ENCODE measurements at places on chromosomes 3 and 15.
A peak's percentile ranks its signal among the peaks of the same experiment; 100 is the strongest.

DNA sequence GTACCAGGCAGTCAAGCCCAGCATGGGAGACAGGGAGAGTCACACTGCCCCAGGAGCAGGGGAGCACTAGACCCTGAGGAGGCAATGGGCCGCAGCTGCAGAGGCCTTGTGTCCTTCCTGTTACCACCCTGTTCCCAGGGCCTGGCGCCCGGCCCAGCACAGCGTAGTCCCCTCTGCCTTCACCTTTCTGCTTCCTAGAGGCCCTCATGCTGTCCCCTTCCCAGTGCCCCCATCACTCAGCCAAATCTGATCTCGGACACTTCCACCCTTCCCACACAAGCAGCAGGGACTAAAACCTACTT is 6.9 kb upstream of the TBC1D2B start:
- DNase-seq, result no peak

GRCh38 chr15:99635145-99635544 is 69.4 kb downstream of the MEF2A start:
- no peak for DNase-seq

DNA sequence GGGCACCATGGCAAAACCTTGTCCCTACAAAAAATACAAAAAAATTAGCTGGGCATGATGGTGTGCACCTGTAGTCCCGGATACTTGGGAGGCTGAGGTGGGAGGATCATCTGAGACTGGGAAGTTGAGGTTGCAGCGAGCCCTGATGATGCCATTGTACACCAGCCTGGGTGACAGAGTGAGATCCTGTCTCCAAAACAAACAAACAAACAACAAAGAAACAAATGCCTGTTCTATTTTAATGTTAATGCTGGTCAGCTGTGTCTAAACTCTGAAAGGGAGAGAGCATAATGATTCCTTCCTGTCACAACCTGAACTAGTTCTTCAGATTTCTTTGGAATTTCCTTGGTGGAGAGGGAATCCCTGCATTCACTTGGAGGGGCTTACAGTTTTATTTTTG is 413.0 kb upstream of the TBL1XR1 start:
- DNase-seq, result no peak

- no peak for DNase-seq
Observed at GRCh38 chr3:149828390-149828789, 15.4 kb downstream of the RNF13 start.

GRCh38 chr3:99669879-99670555 is 31.6 kb downstream of the COL8A1 start:
- DNase-seq, result no peak

DNA sequence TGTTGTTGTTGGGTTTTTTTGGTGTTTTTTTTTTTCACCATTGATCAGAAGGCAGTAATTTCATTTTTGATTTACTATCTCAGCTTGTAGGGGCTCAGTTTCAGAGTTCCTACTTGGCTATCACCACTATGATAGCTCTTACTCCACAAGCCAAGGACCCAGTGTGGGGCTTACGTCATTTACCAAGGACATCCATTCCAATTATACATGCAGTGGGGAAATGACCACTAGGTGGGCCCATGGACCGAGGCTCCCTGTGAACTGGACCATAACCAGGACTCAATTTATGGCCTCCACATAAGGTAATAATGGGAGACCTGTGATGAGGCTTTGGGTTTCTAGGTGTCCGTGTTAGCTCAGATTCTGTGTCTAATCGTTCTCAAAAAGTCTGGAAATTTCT is 67.5 kb upstream of the CACNA1D start:
- DNase-seq, result no peak

- peak; percentile 89 for DNase-seq
Observed at GRCh38 chr3:75294124-75294523, 370.0 kb upstream of the FRG2C start.

- DNase-seq, result no peak
Observed at GRCh38 chr3:101533603-101533968, 20.6 kb upstream of the SENP7 start.

- no peak for DNase-seq
Observed at GRCh38 chr3:67706934-67707333, 52.5 kb upstream of the SUCLG2 start.

DNA sequence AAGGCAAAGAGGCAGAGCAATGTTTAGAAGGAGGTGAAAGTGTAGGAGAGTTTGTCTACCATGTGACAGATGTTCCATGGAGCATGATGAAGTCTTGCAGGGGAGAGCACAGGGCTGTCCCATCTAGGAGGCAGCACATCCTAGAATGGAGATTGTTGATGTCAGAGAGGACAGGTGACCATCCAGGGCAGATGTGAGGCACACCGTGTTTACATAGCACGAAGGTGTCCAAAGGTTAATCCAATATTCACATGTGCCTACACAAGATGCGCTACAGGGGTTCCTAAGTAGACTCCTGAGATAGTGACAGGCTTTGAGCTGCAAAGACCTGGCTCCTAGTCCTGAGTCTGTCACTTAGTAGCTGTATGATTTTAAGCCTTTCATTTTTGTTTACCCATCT is 219.3 kb upstream of the SLCO3A1 start:
- peak; percentile 26 for DNase-seq

GRCh38 chr15:80596521-80596976 is 98.6 kb upstream of the ABHD17C start:
- DNase-seq, result no peak

DNA sequence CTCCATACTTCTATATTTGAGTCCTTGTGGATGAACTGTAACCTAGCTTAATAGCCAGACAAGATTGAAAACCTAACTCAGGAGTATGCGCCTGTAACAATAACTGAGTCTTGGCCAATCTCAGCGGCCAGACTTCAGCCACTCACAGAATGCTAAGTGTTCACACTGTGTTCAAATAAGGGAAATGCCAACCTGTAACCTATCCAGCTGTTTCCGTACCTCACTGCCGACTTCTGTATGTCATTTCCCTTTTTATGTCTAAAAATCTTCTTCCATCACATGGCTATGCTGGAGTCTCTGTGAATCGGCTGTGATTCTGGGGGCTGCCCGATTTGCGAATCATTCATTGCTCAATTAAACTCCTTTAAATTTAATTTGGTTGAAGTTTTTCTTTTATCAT is 169.2 kb downstream of the NFKBIZ start:
- DNase-seq, result no peak

- DNase-seq, result no peak
Observed at GRCh38 chr3:57956119-57956832, 51.9 kb upstream of the FLNB start.

DNA sequence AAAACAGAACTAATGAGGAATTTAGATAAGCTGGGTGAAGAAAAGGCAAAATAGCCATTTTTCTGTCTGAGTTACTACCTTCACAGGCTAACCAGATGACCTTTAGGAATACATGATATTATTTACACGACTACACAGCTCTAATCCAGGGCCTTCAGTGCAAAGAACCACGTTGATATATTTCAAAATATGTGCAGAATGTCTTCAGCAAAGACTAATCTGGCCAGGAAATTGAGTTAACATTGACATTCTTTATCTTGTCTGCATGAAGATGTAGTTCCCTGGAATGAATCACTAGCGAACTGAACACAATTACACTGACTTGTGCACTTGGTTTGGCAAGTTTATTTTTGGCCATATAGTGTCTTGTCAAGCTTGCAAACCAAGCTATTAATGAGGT is 41.5 kb downstream of the PDHB start:
- DNase-seq, result no peak

GRCh38 chr15:99536422-99537040 is 29.3 kb upstream of the MEF2A start:
- DNase-seq, result no peak

DNA sequence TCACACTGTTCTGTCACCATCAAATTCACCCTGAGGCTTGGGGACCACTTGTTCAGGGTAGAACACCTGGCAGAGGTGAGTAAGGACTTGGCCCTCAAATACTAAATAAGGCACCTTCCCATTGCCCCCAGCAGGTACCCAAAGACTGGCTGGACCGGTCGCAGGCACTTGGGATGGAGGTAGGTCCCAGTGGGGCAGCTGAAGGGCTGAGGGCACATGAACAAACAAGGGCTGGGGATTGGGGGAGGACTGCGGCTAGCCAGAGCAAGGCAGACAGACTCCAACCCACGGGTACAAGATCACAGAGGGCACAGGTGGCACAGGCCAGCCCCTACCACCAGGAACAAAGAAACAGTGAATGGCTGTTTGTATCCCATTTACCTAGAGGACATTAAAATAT is 1.9 kb downstream of the MRPS25 start:
- DNase-seq, result no peak

- DNase-seq, result peak; percentile 53
Observed at GRCh38 chr3:40845916-40846315, 321.2 kb downstream of the ZNF621 start.

- DNase-seq, result no peak
Observed at GRCh38 chr15:63915873-63916771, 82.4 kb upstream of the HERC1 start.

- DNase-seq, result peak; percentile 45
Observed at GRCh38 chr3:7733933-7734332, 767.7 kb upstream of the LMCD1 start.

DNA sequence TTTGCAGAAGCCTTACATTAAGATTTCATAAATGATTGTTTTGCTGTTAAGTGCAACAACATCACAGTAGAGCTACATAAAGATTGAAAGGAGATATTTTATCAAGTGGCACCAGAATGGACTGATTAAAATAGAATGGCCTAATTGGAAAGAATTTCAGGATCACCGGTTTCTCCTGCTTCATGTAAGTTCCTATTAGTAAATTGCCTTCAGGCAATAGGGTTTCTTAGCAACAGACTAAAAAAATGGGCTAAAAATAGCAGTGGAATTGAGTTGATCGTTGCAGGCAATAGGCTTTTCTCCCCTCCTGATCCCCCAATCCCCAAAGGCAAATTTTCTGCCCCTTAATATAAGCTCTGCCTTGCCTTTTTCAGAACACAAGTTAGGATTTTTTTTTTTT is 917 bp downstream of the LNP1 start:
- DNase-seq, result no peak

GRCh38 chr15:33078607-33079006 is 115.9 kb downstream of the FMN1 start:
- no peak for DNase-seq

DNA sequence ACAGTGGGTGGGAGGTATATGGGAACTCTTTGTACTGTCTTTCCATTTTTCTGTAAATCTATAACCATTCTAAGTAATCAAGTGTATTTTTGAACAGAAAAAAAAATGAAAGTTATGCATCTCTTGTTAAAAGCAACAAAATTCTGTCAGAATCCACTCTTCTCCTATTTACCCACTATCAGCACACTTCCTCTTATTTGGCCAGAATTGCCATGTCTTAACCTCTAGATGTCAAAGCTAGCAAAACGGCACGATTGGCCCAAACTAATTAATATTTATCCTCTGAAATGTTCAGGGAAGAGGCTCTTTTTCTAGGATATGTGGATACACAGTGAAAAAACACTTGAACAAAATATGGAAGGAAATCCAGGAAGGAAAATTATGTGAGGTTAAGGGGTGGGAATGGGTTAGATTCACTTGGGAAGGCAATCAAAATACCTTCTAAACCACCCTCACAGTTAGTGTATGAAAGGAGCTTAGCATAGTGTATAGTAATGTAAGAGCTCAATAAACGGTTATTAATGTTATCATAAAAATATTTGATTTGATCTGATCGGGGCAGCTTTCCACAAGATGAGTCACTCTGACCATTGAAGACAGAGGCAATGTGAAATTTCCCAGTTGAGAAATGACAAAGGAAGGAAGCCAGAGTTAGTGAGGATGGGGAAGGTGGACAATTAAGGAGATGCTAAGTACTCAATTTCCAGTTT is 20.1 kb upstream of the TGFBR2 start:
- no peak for DNase-seq

- DNase-seq, result peak; percentile 88
Observed at GRCh38 chr3:186467969-186468368, 76.2 kb downstream of the CRYGS start.

DNA sequence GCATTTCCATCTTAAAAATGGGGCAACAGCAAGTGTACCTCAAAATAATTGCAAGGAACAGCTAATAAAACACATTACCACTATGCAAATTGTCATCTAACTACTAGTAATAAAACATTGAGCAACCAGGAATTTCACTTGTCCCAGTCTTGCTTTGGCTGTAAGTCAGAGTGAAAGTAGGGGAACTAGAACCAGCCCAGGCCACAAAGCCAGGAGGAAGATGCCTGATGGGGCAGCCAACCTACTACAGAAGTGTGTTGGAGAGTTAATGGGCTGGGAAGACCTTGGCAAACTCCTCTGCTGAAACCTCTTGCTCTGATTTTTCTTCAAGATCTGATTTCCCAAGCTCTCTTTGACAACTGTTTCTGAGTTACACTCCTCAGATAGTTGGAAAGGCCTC is 40.2 kb upstream of the LPP start:
- no peak for DNase-seq

DNA sequence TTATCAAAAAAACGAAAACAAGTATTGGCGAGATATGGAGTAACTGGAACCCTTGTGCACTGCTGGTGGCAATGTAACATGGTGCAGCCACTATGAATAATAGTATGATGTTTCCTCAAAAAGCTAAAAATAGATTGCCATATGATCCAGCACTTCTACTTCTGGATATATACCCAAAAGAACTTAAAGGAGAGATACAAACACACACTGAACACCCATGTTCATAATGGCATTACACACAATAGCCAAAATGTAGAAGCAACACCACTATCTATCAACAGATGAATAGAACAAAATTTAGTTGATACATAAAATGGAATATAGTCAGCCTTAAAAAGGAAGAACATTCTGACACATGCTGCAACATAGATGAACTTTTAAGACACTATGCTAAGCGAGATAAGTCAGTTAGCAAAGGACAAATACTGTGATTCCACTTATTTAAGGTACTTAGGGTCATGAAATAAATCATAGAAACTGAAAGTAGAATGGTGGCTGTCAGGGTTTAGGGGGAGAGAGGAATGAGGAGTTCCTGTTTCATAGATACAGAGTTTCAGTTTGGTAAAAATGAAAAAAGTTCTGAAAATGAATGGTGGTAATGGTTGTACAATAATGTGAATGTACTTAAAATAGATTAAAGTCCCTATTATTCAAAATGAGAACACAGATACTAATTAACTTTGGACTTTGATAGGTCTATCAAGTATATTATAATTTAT is 59.4 kb upstream of the IMPG2 start:
- DNase-seq, result no peak

- DNase-seq, result no peak
Observed at GRCh38 chr3:194259982-194260766, 91.0 kb downstream of the CPN2 start.

GRCh38 chr15:88800026-88800425 is 3.2 kb upstream of the ACAN start:
- no peak for DNase-seq

DNA sequence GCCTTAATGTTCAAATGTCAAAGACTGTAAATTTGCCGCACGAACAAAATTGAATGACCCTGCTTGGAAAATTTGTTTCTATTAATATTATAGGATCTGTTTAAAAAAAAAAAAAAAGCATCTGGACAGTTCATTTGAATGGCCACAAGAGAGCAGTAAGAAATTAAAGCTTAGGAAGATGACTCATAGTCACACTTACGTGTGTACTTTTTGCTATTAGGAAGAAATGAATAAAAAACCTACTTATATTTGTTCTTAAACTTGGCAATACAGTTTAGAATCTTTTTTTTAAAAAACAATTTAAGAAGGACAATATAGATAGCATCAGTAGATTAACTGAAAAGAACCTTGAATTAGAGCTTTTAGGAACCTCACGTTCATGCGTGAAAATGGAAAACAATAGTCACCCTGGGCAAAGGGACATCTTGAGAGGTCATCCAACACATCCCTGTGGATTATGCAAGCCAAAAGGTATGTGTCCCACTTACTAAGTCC is 621.8 kb downstream of the MECOM start:
- no peak for DNase-seq

- DNase-seq, result no peak
Observed at GRCh38 chr3:23377928-23378672, 175.0 kb downstream of the UBE2E2 start.

- DNase-seq, result no peak
Observed at GRCh38 chr3:167859610-167860009, 124.1 kb downstream of the SERPINI1 start.
